ENCODE measurements at places on chromosomes 11 and 22.

DNA sequence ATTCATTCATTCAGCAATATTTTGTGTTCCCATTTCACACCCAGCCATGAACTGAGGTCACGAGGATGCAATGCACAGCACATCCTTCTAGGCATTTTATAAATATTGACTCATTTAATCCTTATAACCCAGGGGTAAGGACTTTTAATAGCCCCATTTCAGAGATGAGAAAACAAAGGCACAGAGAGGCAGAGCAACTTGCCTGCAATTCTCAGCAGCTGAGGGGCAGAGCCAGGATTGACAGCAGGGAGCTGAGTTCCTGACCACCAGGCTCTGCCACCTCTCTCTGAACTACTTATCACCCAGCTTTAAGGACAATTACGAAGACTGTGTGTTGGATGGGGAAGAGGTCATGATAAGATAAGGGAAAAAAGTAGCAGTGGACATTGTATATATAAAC, 12.8 kb upstream of the FGF3 start:
- no peak for DNase-seq

DNA sequence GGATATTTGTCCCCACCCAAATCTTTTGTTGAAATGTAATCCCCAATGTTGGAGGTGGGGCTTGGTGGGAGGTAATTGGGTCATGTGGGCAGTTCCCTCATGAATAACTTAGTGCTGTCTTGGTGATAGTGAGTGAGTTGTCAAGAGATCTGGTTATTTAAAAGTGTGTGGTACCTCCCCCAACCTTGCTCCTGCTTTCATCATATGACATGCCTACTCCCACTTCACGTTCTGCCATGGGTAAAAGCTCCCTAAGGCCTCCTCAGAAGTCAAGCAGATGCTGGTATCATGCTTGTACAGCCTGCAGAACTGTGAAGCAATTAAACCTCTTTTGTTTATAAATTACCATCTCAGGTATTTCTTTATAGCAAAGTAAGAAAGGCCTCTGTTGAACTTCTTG, 30.6 kb downstream of the AAMDC start:
- DNase-seq: no peak

GRCh38 chr22:26684168-26684567, 26.8 kb downstream of the MIAT start:
- no peak for DNase-seq

DNA sequence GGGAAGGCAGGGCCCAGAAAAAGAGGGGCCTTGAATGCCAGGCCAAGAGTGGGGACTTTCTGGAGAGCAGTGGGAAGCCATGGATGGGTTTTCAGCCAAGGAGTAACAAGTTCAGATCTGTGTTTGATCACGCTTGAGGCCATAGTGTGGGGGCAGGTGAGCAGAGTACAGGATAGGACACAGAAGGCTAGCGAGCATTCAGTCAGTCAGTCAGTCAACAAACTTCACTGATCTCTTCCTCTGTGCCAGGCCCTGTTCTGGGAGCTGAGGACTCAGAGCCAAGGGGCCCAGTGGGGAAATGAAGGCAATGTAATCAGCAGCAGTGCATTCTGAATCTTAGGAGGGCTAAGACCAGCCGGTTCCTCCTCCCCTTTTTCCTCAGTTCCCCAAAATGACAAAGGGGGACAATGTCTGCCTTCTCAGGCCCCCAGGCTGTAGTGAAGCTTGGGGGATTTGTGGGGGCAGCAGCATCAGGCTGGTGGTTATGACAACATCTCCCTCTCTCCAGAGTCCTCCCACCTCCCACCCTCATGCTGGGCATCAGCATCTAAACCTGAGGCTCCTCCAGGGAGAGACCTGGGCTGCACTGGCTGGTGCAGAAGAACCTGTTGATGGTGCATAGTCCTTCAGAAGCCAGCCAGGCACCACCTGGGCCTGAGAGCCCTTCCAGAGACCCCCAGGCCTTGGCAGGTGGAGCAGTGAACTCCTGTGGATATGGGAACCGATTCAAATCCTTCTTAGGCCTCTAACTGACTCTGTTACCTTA, 42.9 kb upstream of the TPBGL start:
- DNase-seq: no peak

DNA sequence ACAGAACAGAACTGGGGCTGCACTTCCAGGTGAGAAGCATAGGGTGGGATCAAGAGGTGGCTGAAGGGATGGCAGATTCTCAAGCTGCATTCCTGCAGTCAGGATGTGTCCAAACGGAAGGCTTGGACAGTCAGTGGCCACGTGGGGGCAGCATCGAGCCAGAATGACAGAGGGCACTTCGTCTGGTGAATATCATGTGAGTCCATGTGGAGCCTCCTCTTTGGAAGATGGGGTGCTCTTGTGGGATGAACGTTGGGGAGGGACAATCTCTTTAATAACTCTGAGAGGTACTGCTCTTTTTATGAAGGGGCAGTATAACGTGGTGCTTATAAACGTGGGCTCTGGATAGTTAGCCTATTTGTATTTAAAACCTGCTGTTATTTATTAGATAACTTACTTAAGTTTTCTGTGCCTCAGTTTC, 154.9 kb upstream of the NAV2 start:
- DNase-seq: peak; percentile 47

DNA sequence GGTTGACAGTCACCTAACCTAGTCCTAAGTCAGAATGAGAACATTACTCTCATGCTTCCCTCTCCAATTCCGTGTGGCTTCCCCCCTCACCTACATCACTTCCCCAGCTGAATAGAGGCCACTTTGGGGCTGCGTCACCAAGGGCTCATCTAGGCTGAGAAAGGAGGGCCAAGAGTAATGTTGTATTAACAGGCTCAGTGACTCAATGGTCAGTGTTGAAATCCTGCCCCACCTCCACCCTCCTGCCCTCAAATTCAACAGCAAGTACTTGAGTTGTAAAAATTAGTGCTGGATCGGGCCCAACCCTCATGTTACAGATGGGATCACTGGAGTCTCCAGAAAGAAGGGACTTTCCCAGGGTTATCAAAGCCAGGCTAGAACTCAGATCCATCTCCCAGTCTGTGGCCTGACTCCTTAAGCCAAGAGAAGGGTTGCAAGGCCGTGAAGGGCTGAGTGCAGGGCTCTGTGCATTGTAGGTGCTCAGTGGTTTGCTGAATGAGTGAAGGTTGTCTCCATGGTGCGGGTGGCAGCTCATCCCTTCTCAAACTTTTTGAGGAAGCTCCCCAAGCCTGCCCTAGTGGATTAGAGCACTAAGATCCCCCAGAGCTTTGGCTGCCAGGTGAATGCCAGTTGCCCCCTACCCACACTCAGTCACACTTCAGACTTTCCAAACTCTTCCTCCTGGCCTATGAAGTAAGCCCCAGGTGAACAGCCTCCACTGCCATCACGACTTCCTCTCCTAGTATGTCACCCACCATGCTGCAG, 3.2 kb downstream of the DGAT2 start:
- DNase-seq: no peak

- no peak for DNase-seq
These were observed 6.0 kb upstream of the PNPLA5 start for GRCh38 chr22:43897751-43898261.

DNA sequence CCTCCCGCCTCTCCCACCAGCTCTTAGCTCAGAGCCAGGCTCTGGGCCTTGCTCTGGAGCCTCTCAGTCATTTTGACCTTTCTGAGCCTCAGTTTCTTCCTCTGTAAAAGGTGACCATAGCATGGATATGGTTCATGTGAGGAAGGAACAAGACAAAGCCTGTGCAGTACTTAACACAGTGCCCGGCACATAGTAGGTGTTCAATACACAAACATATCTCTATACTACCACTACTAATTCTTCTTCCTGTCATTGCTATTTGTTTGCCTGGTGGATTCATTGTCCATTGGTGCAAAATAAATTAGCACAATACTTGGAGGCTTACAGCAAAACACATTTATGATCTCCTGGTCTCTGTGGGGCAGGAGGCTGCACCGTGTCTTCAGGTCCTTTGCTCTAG, 21.6 kb upstream of the MPPED1 start:
- DNase-seq: no peak

DNA sequence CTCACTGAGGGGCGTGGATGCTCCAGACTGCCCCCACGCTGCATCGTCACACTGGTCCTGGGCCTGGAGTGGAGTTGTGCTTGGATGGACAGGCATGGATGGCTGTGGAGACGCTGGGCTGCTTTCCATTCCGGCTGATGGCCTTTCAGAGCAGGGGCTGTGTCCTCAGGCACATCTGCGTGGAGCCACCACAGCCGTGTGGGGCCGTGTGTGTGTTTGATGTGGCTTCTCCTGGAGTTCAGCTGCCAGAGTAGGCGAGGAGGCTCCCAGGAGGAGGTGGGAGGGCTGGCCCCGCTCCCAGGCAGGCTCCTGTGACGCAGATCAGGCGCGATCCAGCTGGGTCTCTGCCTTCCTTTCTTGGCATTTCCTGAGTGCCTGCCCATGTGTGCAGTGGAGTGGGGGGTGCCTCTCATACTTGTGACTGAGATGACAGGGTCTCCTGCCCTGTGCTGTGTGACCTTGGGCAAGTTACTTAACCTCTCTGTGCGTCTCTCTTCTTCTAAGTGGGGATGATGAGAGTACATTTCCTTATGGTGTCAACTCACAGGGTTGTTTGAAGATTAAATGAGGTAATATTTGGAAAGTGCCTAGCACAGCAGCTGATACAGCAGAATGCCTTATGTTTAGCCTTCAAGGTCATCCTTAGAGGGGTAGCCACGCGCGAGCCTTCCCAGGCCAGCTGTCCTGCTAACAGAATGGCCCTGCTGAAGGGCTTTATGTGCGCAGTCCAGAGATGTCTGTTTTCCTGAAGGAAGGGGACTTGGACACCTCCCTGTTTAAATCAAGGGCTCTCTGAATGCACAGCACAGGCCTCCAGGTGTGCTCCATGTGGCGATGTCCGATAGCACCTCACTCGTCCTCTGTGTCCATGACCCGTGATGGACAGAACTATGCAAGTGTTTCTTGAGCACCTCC, 33.5 kb downstream of the GLB1L2 start:
- no peak for DNase-seq

GRCh38 chr11:116871248-116871647, 33.8 kb upstream of the APOA1 start:
- no peak for DNase-seq

GRCh38 chr11:63879598-63880402, 37.2 kb downstream of the RCOR2 start:
- no peak for DNase-seq

DNA sequence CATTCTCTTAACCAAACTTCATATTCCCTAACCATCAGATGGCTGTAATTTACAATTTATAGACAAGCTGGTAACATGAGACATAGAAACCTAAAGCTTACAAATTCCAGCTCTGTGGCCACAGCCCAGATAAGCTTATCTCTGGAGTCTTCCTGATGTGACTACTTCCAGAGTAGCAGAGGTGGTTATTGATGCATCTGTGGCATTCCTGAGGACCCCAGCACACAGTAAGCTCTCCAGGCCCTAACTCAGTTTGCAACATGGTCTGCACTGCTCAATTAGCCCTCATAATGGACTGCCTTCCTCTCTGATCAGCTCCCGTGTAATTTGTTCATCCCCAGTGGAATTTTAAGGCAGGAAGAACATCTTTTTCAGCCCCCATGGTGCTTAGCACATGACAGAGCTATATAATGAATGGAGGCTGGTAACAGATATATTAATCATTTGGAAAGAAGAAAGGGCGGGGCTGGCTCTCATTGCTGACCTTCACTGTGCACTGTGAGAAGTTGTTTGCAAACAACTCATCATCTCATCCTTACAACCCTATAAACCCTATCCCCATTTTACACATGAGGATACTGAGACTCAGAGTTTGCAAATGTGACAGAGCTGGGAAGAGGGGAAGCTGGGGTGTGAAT, 30.1 kb upstream of the KCNJ11 start:
- DNase-seq: no peak

DNA sequence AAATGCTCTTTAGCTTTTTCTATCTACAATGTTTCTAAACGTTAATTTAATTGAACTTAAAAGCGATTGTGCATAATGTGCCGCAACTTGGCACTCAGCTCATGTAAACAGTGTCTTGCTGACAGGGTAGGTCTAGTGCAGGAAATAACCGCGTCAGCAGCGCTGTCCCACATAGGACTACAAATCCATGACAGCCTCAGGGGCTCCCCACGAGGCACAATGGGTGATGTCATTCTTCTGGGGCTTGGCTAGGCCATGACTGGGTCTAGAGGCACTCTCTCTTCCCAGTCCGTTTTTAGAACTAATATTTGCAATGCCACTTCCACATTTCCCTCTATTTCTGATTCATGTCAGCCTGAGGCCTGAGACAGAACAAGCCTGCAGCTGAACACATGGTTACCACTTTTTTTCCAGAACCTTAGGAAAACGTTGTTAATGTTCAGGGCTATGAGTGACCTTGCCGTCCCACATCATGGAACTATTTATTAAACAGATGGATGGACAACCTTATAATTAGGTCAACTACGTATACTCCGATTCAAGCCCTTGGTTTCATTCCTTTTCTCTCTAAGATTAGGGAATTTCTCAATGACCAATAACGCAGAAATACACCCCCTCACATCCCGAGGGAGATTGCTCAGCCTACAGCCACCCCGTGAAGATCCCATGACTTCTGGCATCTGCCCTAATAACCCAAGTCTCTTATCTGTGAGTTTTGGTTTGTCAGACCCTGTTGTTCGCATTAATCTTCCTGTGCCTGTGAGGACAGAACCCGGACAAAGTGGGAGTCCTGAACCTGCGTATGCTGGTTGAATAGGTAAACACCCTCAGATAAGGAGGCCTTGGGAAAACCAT, 19.4 kb upstream of the SNX32 start:
- DNase-seq: no peak

GRCh38 chr11:77883775-77884174, 62.8 kb downstream of the AAMDC start:
- DNase-seq: no peak

DNA sequence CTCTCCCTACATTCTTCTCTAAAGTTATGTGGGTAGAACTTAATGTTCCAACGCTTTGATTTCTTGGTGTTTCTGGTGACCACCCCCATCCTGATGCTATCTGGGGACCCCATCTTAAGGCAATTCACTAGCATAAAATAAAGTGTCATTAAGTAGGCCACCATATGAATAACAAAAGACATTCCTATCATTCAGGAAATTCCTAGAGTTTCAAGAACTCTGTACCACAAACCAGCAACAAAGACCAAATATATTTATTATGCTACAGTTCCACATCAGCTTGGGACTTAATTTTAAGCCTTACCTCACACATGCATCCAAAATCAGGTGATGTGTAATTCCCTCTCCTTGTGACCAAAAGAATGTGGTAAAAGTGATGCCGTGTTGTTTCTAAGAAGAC, 254.6 kb upstream of the LRRC4C start:
- DNase-seq: no peak

GRCh38 chr11:99614352-99614751, 593.6 kb downstream of the CNTN5 start:
- no peak for DNase-seq

GRCh38 chr11:129888451-129888850, 6.9 kb downstream of the NFRKB start:
- no peak for DNase-seq

- no peak for DNase-seq
These were observed 205.1 kb downstream of the NXPE2 start for GRCh38 chr11:114883472-114883871.

GRCh38 chr11:123429913-123430720, at the start of gene GRAMD1B:
Gene GRAMD1B (plus strand): TSS chr11:123430269. CDS start chr11:123430793, 524 bp downstream.
- DNase-seq: peak; percentile 82

Data from right renal pelvis (tissue), 4 donors.